NCI-H1436 (cell line): ENCODE measurements at places on chromosomes 12 and 14.

DNA sequence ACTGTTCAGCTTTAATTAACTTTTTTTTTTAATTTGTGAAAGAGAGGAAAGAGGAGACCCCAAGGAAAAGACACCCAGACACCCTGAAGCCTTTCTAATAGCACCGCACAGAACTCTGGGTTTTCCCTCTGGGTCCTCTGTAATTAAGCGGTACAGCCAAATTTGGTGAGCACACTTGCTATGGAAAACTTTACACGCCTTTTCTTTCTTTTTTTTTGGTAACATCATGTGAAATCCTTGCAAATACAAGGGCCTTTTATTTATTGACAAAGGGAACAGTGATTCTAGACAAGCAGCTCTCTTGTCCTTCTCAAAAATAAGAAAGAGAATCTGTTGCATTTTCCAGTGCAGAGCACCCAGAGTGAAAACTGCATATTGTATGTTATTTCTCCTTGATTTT lies 44.4 kb upstream of the CPM start:
- DNase-seq, result no peak

DNA sequence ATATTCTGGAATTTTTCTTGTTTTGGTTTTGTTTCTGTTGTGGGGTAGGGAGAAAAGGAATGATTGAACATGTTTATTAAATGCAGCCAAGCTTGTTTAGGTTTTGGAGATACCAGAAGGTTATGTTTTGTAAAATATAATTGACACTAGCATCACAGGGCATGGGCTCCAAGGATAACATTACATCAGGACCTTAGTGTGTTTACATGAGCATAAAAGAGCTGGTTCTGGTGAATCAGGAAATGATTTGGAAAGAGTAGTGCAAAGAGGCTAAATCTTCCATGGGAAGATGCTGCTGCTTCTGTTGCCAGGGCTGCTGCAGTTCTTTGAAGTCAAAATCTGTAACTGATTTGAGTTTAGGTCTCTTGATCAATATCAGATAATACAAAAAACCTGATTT lies 118.7 kb downstream of the ETNK1 start:
- DNase-seq, result no peak

GRCh38 chr12:131589221-131589897 lies 121.5 kb upstream of the SFSWAP start:
- no peak for DNase-seq

DNA sequence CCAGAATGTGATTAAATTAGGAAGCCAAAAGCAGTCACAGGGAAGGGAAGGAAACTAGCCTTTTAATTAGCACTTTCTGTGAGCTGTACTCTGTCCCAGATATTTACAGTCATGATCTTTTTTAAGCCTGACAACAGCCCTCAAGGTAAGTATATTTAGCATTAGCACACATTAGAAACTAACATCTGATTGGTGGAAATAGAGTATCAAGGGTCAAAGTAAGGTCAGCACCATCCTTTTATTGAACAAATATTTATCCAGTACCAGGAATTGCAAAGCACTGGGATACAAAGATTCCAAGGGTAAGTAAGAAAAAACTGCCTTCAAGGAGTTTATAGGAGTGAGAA lies 28.2 kb downstream of the RPGRIP1 start:
- DNase-seq, result no peak

GRCh38 chr12:57055824-57056223 lies 5.9 kb upstream of the MYO1A start:
- DNase-seq, result no peak

DNA sequence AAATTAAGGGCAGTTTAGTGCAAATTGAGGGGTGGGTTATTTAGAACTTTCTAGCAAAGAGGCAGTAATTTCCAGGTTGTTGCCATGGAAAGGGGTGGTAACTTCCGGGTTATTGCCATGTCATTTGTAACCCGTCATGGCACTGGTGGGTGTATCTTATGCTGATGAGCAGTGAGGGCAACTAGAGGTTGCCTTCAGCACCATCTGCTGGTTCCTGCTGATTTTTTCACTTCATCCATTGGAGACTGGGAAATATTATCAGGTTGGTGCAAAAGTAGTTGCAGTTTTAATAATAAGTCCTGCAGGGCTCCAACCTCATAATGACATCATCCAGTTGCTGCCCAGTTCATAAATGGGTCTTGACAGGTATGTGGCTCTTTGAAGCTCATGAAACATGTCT lies 24.4 kb upstream of the SERPINA4 start:
- no peak for DNase-seq

DNA sequence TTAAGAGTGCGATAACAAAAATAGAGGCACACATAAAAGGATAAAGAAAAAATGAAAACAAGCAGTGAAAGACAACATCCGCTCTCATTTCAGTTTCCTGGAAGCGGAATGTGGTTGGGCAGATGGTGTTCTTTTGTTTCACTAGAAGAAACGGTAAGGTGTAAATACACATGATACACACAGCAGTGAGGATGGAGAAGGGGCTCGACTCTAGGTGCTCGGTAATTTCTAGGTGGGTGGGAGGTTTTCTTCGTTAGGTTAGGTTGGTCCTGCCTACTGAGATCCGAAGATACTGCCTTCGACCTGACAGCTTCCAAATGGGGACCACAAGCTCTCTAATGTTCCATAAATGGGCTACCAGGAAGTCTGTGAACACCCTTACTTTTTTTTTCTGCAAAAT lies 1082.5 kb downstream of the BCL11B start:
- DNase-seq, result no peak

DNA sequence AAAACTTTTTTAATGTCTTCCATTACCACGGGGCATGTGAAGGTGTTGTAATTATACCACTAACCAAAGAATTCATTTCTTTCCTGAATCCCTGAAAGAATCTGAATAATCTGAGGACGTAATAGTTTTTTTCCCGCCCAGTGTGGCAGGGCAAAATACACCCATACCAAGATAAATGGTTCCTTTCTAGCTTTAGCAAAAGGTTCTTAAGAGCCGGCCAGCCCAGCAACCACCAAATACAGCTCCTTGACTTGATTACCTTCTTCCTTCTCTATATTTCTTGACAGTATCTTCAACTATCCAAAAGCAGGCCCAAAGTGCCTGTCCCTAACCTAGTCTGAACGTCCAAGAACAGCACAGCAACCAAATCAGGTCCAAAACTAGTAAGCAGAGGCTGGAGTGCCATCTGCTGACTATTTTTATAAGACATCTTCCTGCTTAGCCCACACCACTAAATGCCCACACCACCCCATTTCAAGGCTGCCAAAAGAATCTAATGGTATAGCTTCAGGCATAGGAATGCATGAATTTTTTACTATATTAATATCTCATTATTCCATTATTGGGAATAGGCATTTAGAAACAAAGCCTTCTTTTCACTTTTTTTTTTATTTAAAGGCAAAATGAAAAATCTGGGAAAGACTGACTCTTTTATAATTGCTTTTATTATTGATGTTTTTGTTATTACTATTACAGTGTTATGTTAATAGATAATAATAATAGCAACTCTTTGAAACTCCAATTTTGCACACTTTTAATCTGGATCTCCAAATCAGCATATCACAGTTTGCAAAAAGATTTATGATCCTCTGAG lies 524.4 kb downstream of the MED13L start:
- peak; percentile 55 for DNase-seq

GRCh38 chr14:32331206-32331605 lies 2.1 kb downstream of the AKAP6 start:
- DNase-seq, result peak; percentile 24

- DNase-seq, result peak; percentile 32
Measured at GRCh38 chr12:13000925-13001774, 1.1 kb upstream of the HEBP1 start.

DNA sequence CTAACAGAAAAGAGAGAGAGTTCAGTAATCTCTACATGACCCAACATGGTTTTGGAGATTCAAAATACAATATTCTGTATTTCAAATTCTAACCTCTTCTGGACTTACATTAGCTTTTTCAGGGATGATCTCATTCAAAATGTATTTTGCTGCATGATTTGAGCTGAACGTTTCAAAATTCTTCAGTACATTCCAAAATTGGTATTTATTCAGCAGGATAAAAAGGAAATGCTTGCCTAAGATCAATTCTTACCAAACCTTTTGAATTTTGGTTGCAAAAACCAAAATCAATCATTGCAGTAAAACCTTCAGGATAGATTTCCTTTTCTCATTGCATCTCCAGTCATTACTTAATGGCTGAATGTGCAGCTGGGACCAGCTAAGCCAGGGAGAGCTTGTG lies 1761.3 kb upstream of the SEL1L start:
- DNase-seq, result no peak

- no peak for DNase-seq
Measured at GRCh38 chr12:114665411-114666260, 18.3 kb downstream of the TBX3 start.

GRCh38 chr12:41940571-41940970 lies 204.1 kb downstream of the GXYLT1 start:
- DNase-seq, result no peak

GRCh38 chr12:116361414-116362223 lies 84.1 kb upstream of the MED13L start:
- peak; percentile 2 for DNase-seq

GRCh38 chr14:103260629-103261124 lies 73.4 kb upstream of the EIF5 start:
- no peak for DNase-seq

DNA sequence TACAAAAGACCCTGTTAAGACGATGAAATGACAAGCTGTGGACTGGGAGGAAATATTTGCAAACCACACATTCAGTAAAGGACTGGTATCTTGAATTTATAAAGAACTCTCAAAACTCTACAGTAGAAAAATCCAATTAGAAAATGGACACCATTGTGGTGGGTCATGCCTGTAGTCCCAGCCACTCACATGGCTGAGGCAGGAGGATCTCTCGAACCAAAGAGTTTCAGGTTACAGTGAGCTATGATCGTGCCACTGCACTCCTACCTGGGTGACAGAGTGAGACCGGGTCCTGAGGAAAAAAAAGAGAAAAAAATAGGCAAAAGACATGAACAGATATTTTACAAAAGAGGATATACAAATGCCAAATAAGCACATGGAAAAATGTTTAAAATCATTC lies 41.9 kb downstream of the TTC6 start:
- DNase-seq, result no peak

GRCh38 chr12:55965941-55966407 lies at the start of gene PMEL:
Gene PMEL (minus strand): TSS chr12:55966042. CDS start chr12:55966011, 31 bp downstream.
- DNase-seq, result no peak

DNA sequence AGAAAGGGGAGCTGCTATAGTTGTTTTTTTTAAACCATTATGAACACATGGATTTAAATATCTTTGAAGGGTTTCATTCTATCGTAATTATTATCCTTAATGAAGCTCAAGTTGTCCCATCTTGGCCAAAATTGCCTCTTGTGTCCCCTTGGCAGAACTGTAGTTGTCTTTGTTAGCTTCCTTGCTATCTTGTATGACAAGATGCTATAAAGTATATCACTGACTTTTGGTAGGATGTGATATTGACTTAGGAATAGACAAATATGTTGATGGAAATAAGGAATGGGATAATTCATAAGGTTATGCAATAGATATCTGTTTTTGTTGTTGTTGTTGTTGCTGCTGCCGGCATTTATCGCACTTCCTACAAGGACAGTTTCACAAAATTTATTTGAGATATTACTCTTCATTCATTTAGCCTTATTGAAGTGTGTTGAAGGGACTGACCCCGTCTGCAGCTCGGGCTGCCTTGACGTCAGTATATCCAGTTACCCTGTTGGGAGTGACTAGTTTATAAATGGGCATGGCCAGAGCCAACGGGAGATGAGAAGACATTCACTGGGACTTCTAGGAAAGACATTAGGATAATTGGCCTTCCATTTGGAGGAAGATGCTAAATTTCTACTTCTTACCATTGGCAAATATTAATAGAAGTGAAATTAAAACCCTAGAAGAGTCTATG lies 26.1 kb upstream of the APOLD1 start:
- DNase-seq, result no peak

GRCh38 chr12:105223352-105223845 lies 12.6 kb downstream of the APPL2 start:
- DNase-seq, result no peak

- DNase-seq, result no peak
Measured at GRCh38 chr12:82608706-82609105, 78.0 kb upstream of the TMTC2 start.

DNA sequence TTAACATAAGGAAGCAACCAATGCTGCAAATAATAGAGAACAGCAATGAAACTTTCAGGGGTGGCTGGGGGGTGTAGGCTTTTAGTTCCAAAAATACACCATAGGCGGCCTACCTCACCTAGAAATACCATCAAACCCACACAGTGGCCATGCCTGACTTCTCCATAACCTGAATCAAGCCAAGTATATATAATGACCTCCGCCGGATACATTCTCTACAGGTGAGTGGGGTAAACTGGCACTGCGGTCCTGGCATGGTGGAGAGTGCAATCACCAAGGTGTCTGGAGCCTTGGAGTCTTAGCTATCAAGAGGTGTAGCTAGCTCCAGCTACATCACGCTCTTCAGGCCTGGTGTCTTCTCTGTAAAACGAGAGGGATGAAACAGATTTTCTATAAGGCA lies 1.2 kb downstream of the ZBTB25 start:
- DNase-seq, result no peak

DNA sequence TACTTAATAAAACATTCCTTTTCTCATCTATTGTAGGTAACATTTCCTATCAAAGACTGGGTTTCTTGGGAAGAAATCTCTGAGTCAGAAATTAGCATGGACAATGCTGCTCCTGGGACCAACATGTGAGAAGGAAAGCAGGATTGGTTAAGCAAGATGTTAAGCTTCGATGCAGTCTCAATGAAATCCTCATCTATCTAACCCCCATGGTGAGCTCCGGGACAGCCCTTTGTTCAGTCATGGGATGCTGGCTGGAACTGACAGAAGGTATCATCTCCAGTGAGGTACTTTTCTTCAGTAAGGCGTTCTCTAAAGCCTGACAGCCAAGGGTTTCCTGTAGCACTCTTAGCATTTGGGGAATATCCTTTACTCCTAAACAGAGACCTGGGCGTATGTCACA lies 82.8 kb upstream of the SINHCAF start:
- DNase-seq, result no peak

GRCh38 chr12:86158956-86159355 lies 97.2 kb downstream of the MGAT4C start:
- DNase-seq, result no peak

DNA sequence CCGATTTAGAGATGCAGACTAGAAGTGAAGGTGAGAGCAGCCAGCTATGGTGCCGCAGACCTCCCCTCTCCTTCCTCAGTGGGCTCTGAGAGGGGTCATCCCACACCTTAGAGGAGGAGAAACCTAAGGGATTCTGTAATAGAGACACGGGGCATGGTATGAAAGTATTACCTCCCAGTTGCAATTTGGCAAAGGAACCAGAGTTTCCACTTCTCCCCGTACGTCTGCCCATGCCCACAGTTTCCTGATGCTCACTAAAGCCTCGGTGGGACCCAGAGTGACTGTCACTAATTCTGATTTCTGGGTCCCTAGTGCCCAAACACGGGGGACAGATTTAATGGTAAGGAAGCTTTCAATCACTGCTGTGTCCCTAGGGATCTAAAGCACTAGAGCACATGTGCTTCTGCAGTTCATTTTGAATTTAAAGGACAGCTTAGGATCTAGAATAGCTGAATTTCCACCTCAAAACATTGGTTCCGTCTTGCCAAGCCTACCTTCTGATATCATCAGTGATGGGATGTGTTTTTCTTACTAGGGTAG lies 44.1 kb downstream of the DAD1 start:
- no peak for DNase-seq

GRCh38 chr12:9135903-9136310 lies 20.2 kb upstream of the A2M start:
- no peak for DNase-seq

GRCh38 chr12:27754795-27755194 lies 25.2 kb upstream of the KLHL42 start:
- no peak for DNase-seq
